MG63 (cell line): ENCODE measurements at places on chromosomes 7 and 10. TPM values are rescaled to one million over a fixed set of nuclear protein-coding genes. Genes with fewer than 3 reads are reported as not detected.

Gene TEX47
- total RNA-seq = not detected in 2 replicates

Gene LIPN
- 0.10 TPM in 1 of 2 replicates, not detected in the other for total RNA-seq

Gene GHITM
- 168 and 181 TPM in 2 replicates for total RNA-seq

- no peak for DNase-seq
Observed at GRCh38 chr7:85016286-85016685, 170.6 kb downstream of the SEMA3D start.

DNA sequence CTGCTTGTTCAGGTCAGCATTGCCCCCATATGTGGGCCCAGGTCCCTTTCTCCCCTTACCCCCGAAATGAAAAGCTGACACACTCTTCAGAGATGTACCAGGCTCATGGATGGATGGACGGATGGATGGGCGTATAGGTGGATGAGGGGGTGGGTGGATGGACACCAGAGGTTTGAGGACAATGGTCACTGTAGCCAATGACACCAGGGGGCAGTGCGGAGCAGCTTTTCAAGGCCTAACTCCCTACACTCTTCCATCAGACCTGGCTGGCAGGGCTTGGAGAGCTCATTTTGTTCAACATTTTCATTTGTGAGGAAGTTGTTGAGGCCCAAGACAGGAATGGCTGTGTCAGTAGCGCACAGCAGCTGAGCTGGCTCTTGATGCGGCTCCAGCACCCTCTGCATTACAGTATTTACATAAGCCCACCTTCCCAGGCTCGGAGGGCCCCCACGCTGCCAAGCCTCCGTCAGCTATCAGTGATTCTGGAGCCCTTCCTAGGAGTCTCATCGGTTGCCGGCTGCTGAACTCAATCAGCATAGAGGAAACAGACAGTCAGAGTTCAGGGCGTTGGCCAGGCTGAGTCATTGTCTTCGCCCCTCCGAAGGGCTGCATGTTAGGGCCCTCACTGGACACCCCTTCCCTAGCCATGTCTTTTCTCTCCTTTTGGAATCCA, 11.6 kb upstream of the FFAR4 start:
- DNase-seq = peak; percentile 62

- DNase-seq = no peak
Observed at GRCh38 chr10:21213381-21213780, 312.1 kb downstream of the SKIDA1 start.

GRCh38 chr10:95572131-95572820, 11.1 kb upstream of the SORBS1 start:
- no peak for DNase-seq

DNA sequence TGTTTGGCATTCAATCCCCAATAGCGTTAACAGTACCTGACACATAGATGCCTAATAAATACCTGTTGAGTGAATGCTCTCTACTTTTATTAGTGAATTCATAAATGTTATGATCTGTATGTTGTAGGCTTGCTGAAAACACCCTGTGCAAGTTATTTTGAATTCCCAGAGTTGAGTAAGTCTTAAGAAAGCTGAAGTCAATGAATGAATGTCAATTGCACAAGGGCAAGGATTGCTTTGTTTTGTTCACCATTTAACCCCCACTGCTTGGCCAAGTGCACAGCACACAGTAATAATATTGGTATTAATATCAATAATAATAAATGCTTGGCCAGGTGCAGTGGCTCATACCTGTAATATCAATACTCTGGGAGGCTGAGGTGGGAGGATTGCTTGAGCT, 10.2 kb downstream of the CPA1 start:
- no peak for DNase-seq

GRCh38 chr7:23544913-23545354, 13.2 kb upstream of the TRA2A start:
- no peak for DNase-seq
